ENCODE measurements at places on chromosomes 2 and 18.
A peak's percentile ranks its signal among the peaks of the same experiment; 100 is the strongest.

- DNase-seq: no peak
These were observed 34.5 kb upstream of the ARL5A start for GRCh38 chr2:151862700-151863099.

GRCh38 chr2:239266779-239267287, 134.0 kb downstream of the HDAC4 start:
- DNase-seq: no peak

- DNase-seq: no peak
These were observed 3.2 kb downstream of the STK17B start for GRCh38 chr2:196168181-196168580.

- DNase-seq: peak; percentile 77
These were observed 48.6 kb downstream of the RPIA start for GRCh38 chr2:88739985-88740600.

DNA sequence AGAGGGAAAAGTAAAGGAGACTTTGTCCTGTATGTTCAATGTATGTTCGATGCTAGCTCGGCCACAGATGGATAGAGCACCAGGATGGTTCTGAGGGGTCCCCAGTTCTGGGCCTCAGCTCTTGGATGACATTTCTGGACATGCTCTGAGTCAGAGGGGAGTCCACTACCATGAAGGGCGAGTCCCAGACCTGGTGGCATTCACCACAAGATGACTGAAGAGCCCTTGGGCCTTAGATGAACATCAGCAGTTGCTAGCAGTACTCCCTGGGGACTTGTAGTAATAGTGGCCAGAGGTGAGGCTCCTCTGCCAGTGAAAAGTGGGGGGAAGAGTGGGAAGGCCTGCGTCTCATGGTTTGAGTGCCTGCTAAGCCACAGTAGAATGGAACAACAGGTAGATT, 109.5 kb downstream of the GRB14 start:
- DNase-seq: no peak

GRCh38 chr2:232406556-232407310, at the start of gene ALPG:
ALPG (plus strand) TSS chr2:232406844; CDS start chr2:232406895, 51 bp downstream.
- no peak for DNase-seq

- DNase-seq: no peak
These were observed 46.6 kb upstream of the ZBTB7C start for GRCh38 chr18:48455555-48456478.
